ENCODE measurements at places on chromosomes 12 and 14.
A peak's percentile ranks its signal among the peaks of the same experiment; 100 is the strongest.

DNA sequence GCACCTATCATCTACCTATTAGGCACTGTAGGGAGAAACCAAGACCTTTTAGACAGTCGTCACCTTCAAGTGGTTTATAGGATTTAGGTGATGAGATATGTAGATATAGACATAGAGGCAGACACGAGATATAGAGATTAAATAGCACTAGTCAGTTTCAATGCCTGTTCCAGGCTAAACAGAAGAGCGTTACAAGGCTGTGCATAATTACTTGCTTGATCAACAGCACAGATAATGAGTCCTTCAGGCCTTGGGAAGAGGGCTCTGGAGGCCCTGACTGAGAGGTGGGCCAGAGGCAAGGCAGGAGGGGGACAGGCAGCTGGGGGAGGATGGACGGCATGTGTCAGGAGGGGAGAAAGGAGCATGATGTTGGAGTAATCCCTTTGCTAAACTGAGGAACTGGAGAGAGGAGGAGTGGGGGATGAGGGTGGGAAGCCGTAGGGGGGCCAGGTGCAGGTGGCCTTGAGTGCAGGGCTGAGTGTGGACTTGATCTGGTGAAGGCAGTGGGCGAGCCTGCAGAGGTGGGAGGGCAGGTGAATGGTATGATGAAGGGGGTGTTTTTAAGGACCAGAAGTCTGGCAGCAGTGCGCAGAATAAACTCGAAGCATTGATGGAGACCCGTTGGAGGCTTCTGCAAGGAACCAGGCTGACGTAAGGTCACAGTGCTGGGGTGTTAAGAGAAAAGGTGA lies 43.9 kb upstream of the ATP23 start:
- peak; percentile 24 for DNase-seq

GRCh38 chr14:105146976-105147635 lies 21.5 kb downstream of the JAG2 start:
- DNase-seq, result no peak

DNA sequence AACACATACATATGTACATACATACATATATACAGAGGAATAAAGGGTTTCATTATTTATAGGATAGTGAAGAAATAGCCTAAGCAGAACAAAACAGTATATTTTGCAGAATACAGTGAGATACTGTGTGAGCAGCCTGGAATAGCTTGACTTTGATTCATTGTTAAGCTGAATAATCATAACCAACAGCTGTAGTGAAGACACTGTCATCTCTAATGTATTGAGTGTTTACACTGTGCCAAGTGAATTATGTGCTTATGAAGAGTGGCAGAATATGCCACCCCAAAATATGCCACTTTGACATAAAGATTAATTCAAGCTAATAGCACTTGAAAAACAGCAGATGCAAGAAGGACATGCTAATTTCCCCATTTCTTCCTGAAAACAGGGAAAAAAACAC lies 48.2 kb upstream of the LRFN5 start:
- DNase-seq, result no peak

- no peak for DNase-seq
Measured at GRCh38 chr12:115213538-115214016, 529.6 kb upstream of the TBX3 start.

- DNase-seq, result no peak
Measured at GRCh38 chr12:59382282-59383078, 213.3 kb upstream of the SLC16A7 start.

DNA sequence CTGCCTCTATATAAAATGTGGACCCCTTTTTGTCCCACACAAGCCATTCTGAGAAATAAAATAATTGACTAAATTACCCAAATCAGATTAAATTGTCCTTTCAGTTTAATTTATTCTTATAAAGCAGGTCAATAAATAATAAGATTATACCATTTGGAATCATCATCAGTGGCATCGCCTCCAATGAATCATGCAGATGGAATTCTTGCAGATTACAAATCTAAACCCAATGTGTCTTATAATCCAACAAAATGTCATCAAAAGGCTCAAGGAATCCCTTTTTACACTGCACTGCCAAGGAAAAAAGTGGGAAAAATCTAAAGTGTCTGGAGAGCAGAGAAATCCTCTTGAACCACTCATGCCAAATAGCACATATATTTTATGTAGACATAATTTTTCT lies 138.2 kb upstream of the TSPAN8 start:
- no peak for DNase-seq

DNA sequence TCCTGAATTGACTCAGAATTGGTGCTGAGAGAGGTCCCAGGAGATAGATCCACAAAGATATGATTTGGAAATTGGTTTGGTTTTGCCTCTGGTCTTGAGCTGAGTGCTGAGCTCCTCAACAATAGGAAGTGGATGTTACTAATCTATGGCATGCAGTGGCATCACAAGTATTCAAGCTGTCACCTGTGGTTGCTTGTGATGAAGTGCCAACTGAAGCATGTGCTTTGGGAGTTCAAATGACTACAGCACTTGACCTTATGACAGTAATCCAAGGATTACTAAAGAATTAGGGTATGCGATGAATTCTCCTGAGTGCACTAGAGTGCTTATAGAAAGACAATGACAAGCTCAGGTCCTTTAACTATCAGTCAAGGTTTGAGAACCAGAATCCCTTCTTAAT lies 406.2 kb downstream of the NOVA1 start:
- no peak for DNase-seq

- no peak for DNase-seq
Measured at GRCh38 chr14:61452452-61452851, 131.1 kb downstream of the PRKCH start.

GRCh38 chr12:121741743-121742142 lies 29.2 kb downstream of the TMEM120B start:
- DNase-seq, result no peak

- no peak for DNase-seq
Measured at GRCh38 chr12:70989232-70989631, 68.7 kb upstream of the PTPRR start.

DNA sequence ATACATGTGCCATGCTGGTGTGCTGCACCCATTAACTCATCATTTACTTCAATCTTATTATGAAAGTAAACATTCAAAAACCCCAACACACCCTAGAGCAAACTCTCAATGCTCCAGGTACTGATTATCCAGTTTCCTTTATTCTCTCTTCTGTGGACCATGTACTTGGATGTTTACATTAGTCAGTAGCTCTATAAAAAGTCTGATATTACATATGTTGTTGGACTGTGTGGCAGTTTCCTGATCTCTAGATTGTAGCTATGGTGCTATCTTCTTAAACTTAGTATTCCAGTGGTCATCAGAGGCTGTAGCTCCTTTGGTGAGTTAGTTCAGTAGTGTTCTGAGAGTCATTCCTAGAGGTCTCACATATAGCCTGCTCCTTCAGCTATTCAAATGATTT lies 25.1 kb upstream of the ITGA5 start:
- DNase-seq, result peak; percentile 44

DNA sequence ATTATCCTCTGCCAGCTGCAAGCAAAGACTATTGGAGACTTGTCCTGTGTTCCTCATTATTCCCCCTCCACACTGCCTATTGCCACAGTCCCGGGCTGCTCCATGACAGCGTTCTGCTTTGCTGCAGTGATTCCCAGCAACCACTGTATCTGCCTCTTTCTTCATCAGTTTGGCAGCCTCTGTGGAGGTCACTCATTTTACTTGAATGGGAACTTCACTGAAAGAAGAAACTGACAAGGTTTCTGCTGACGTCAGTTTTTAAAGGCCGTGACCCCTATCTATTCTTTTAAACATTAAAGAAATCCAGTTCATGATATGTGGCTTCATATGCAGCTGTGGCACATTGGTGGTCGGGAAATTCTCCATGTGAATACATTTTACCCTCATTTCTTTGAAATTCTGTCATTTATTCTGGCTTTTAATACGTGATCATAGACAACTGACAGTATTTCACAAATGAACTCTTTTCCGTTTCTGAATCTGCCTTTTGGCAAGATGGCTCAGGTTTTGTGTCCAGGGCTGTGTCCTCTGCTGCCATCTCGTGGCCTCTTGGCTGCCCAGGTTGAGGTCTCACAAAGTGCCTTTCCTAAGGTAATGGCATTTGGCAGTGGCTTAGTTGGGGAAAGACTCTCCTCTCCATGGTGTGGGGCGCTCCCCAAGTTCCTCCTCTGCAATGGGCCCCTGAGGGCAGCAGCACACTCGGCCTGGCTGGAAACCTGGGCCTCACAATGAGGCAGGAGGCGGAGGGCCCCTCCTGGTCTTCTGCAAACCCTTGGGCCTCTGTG lies 5.8 kb downstream of the TMEM253 start:
- peak; percentile 59 for DNase-seq

GRCh38 chr14:70898111-70898745 lies 9.0 kb upstream of the PCNX1 start:
- no peak for DNase-seq

GRCh38 chr12:111430433-111431353 lies 25.0 kb downstream of the SH2B3 start:
- no peak for DNase-seq

DNA sequence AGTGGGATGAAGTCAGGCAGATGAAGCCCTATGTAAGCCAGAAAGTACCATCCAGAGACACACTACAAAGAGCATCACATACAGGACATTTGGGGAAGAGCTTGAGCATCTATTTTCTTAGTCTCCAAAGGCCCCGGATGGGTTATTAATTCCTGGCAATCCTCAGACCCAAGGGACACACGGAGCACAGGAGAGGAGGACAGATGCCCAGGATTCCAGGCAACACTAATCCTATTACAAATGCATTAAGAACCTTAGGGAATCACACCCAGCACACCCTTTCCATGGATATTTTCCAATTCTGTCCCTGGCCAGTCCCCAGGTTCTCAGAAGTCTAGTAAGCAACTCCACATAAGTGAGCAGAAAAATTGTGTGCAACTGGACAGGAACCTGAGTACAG lies 65.9 kb downstream of the CMKLR1 start:
- DNase-seq, result no peak

Data from NCI-H2029 treated with DMSO at 0.1 percent for 48 hours (cell line).